Liver (tissue), 10 donors: ENCODE measurements at places on chromosomes 13 and 19. TPM values are rescaled to one million over a fixed set of nuclear protein-coding genes. Genes with fewer than 3 reads are reported as not detected.
A peak's percentile ranks its signal among the peaks of the same experiment; 100 is the strongest.

GRCh38 chr13:50227361-50227760, 212.1 kb downstream of the KCNRG start:
- H3K4me3 ChIP-seq: no peak overlapping the region
- peaks cover 13% of the 10 kb centered on the region for H3K4me1 ChIP-seq
- H3K27me3 ChIP-seq: no peaks in the 10 kb centered on the region
- no peak for DNase-seq
- no peaks in the 10 kb centered on the region for H3K36me3 ChIP-seq

GRCh38 chr19:44752816-44753625, 4.5 kb downstream of the BCL3 start:
- H3K4me1 ChIP-seq: peaks cover 32% of the 10 kb centered on the region
- no peaks in the 10 kb centered on the region for H3K27me3 ChIP-seq
- H3K27ac ChIP-seq: peak overlapping the region; percentile 92

DNA sequence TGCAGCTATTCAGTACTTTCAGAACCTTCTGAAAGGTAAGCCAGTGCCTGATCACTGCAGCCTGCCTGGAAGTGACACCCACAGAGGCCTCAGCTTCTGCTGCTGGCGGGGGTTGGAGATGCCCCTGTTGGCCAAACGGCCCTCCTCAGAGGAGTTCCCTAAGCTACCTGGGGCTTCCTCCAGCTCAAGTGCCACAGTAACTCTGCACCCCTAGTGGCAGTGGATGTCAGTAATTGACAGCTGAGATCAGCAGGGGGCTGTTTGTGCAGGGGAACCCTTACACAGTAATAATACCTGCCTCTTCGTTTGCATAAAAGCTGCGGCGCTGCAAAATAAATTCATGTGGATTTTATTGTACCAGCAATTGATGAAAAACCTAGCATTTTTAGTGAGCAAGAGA, 28.9 kb downstream of the TDRD12 start:
- no peak overlapping the region for H3K4me3 ChIP-seq
- no peaks in the 10 kb centered on the region for H3K4me1 ChIP-seq
- H3K27ac ChIP-seq: no peak overlapping the region
- no peaks in the 10 kb centered on the region for H3K36me3 ChIP-seq

DNA sequence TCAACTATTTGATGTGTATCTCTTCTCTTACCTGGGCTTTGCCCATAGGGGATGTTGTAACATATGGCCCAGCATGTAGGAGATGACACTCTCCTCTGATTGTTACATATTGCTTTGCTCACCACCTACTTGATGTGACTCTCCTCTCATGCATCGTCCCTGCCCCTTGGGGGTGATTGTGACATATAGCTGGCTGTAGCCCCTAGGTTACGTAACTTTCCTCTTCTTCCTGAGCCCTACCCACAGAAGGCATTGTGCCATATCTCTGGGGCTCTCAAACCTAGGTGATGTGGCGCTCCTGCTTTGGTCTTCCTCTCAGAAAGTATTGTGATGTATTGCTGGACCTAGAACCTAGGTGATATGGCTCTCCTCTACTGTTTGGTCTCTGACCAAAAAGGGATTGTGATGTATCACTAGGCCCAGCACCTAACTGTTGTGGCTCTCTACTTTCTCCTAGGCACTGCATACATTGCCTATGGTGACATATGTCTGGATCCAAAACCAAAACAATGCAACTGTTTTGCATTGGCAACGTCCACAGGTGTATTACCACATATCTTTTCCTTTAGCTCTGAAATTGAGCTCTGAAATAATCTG, 71.9 kb upstream of the ZNF724 start:
- no peaks in the 10 kb centered on the region for H3K4me1 ChIP-seq
- H3K4me3 ChIP-seq: no peak overlapping the region
- H3K36me3 ChIP-seq: peaks cover 2% of the 10 kb centered on the region
- no peak for DNase-seq

GRCh38 chr19:29782260-29782580, 29.6 kb upstream of the CCNE1 start:
- H3K4me1 ChIP-seq: no peaks in the 10 kb centered on the region
- DNase-seq: no peak
- H3K36me3 ChIP-seq: no peaks in the 10 kb centered on the region

DNA sequence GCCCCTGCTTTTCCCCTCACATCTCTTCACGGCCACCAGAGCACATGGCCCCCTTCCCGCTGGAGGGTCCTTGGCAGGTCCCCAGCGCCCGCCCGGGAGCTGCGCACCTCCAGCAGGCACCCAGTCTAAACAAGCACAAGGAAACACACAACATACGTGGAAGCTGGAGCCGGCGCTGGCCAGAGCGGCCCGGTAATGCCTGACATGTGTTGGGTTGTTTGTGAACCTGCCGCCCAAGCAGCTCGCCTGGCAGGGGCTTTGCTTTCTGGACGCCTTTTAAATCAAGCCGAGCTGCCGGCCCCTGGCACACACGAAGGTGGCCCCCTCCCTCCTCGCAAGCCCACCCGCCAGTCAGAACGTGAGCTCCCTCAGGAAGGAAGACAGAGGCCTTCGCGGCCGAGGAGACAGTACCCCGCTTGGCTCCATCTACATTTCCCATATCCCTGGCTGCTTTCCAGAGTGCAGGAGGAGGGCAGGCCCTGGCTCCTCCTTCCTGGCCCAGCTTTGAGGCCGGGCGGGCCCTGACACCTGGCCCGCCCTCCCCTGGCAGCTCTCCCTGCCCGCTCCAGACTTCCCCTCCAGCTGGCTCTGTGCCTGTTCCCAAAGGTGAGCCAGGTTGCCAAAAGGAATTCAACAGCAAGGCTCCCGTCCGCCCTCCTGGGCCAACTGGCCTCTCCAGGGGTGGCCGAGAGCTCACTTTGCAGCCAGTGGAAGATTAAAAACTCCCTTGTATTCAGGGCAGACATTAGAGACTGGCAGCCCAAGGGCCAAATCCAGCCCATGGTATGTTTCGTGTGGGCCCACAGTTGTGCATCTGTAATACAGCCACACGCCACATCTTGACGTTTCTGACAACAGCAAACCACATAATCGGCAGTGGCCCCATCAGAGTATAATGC, 28.7 kb downstream of the COMP start:
- peaks cover 16% of the 10 kb centered on the region for H3K4me1 ChIP-seq
- no peak overlapping the region for H3K27ac ChIP-seq
- peak; percentile 54 for DNase-seq
- no peaks in the 10 kb centered on the region for H3K27me3 ChIP-seq
- no peaks in the 10 kb centered on the region for H3K36me3 ChIP-seq
- H3K4me3 ChIP-seq: no peak overlapping the region

Gene ANKRD24
- 0.28 TPM for total RNA-seq

DNA sequence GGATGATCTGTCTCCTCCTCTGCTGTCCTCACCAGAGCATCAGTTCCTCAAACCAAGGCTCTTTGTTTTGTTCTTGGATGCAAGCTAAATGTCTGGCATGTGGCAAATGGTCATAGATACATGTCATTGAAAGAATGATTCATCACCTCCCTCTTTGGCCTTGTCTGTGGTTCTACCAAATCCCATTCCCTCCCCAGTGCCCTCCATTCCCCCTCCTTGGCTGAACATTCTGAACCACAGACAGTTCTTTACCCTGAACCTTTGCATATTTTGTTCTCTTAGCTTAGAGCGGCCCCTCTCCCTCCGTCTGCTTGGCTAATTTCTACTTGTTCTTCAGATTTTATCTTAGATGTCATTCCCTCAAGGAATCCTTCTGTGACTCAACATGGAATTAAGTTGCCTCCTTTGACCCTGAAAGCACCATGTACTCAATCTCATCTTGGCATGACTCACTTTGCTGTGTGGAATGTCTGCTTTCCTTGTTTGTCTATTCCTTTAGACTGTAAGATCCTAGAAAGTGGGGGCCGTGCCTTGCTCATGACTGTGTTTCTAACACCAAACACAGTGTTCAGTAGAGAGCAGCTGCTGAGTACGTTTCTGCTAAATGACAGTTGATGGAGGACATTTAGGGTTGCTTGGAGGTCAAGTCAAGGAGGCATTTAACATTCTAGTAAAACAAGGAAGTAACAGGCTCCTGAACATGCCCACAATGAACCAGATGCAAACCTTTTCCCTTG, 8.1 kb downstream of the ALOX5AP start:
- no peak for DNase-seq
- H3K27me3 ChIP-seq: no peaks in the 10 kb centered on the region
- no peak overlapping the region for H3K4me3 ChIP-seq

GRCh38 chr13:28626266-28626665, 32.7 kb upstream of the POMP start:
- H3K36me3 ChIP-seq: no peaks in the 10 kb centered on the region
- no peak overlapping the region for H3K27ac ChIP-seq
- H3K27me3 ChIP-seq: no peaks in the 10 kb centered on the region
- no peak for DNase-seq
- no peaks in the 10 kb centered on the region for H3K4me1 ChIP-seq

Gene CRB3
- 34.3 TPM for total RNA-seq
